ENCODE measurements at places on chromosomes 7 and 10. TPM values are rescaled to one million over a fixed set of nuclear protein-coding genes. Genes with fewer than 3 reads are reported as not detected.

The STEAP1B gene
- total RNA-seq = 0.77 TPM

DNA sequence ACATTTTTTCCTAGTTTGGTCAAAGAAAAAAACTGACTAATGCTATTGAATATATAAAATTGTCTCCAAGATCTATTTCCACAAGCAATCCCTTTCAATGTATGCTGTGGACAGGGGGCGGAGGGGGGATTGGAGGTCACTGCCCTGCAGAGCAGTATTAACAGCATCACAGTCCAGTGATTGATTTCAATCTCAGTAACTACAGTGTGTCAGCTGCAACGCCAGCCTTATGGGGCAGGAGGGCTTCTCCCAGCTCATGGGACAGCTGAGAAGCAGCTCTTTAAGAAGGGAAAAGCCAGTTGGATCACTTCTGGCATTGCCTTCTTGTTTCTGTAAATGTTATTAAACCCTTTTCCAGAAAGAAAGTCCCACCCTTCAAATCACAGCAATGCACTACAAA, 65.0 kb downstream of the RAPGEF5 start:
- no peak for DNase-seq

GRCh38 chr7:21064698-21065648, 278.3 kb upstream of the SP8 start:
- DNase-seq = no peak

The SFRP4 gene
- total RNA-seq = 0.29 TPM

DNA sequence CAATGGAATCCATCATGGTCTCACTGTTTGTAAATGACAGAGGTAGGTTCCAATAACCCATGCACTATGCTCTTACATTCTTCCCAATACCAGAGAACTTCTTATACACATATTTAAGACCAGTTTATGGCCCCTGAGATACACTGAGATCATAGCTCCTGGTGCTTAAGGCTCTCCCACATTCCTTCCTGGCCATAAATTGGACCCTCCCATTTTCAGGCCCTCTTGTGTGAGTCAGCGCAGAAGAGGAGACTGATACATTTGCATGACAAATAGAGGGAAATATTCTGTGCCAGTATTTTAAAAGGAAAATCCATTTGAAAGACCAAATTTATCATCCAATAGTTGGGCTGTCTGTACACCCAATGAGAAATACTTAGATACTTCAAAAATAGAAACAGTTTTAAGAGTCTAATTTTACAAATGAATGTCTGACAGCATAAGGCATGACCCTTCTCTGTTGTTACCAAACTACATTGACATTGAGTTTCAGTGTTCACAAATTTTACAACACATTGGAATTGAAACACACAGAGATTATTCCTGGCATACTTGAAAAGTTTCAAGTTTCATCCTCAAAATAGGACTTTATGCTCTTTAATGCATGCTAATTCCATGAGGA, 35.3 kb downstream of the SLC16A9 start:
- no peak for DNase-seq

- no peak for DNase-seq
Measured at GRCh38 chr7:7237201-7237977, 55.0 kb downstream of the C1GALT1 start.

DNA sequence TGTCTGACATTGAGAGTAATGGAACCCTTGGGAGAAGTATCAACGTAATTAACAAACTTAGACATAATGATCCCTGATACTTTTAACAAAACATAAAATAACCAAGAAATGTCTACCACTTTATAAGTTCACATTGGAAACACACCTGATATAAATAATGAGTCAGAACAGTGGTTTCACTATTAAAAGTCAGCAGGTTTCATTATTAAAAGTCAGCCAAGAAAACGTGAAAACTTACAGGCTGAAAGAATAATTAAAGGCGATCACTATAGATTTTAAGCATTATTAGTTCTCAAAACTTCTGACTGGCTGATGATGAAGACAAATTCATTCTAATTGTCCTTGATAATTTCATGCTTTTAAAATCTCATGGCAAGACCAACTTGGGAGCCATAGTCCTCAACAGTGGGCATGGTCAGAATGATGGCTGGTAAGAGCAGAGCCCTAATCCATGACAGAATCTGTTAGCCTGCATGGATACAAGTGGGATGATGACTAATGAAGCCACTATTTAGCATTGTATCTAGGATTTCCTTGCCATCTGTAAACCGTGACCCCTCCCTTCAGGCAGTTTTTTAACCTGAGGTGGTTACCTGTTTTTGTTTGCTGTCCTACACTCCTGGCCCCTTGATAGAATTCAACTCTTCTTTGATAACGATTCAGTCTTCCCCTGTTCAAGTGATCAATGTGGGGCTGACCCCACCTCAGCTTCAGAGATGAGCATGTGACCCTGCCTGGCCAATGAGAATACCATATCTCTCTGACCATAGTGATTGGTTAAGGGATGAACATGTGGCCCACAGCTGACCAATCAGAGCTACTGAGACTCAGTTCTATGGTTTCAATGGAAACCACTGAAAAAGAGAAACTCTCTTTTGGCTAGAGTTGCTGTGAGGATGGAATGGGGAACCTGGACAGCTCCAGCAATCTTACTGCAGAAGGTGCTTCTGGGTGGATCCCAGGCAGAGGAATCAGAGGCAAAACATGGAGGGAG, 151.0 kb downstream of the PLPP4 start:
- DNase-seq = no peak

The IDI1 gene
- total RNA-seq = 37.7 TPM

The TMEM270 gene
- total RNA-seq = not detected

DNA sequence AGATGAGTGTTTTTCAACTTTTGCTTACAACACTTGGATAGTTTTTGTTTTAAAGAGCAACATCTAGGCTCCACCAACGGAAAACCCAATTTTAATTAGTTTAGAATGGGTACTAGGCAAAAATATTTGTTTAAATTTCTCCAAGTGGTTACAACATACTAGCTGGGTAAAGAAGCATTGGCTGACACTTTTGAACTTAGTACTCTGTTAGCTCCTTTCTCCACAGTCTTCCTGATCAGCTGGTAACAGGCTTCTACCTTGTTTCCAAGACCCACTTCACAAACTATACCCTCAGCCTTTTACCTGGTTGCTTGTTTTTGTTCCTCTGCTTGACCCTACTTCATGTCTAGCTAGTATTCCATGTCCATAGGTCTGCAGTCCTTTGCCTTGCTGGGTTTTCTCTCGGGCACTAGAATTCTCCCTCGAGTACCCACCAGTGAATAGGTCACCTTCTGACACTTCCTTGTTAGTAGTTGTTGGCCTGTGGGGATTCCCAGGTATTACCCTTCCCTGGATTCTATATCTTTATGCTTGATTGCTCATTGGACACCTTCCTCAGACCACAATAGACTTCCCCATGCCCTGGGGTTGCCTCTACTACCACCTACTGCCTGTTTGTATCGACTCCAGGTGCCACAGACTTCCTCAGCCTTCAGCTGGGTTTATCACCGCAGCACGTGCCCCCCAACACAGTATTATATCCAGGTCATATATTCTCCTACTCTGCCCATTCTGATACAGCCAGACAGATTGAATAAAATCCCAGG, 42.0 kb downstream of the PRPS1L1 start:
- no peak for DNase-seq

GRCh38 chr7:7557252-7557651, 9.4 kb upstream of the MIOS start:
- no peak for DNase-seq

GRCh38 chr10:64316416-64316815, 795.2 kb downstream of the REEP3 start:
- DNase-seq = no peak

The OR6V1 gene
- not detected for total RNA-seq

DNA sequence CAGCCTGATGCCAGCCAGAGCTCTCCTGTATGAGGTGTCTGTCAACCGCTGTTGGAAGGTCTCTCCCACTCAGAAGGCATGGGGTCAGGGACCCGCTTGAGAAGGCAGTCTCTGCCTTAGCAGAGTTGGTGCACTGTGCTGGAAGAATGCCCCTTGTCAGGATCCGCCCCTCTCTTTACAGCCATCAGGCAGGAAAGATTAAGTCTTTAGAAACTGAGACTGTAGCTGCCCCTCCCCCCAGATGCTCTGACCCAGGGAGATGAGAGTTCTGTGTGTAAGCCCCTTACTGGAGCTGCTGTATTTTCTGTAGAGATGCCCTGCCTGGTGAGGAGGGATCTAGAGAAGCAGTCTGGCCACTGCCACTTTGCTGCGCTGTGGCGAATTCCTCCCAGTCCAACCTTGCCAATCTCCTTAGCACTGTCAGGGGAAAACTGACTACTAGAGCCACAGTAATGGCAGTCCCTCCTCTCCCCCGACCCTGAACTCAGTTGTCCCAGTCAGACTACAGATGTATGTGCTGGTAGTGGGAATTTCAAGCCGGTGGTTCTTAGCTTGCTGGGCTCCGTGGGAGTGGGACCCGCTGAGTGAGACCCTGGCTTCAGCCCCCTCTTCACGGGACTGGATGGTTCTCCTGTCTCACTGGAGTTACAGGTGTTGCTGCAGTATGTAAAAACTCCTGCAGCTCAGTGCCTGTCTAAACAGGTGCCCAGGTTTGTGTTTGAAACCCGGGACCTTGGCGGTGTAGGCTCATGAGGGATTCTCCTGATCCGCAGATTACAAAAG, 285.5 kb upstream of the ZWINT start:
- no peak for DNase-seq

The PURB gene
- total RNA-seq = 18.5 TPM

DNA sequence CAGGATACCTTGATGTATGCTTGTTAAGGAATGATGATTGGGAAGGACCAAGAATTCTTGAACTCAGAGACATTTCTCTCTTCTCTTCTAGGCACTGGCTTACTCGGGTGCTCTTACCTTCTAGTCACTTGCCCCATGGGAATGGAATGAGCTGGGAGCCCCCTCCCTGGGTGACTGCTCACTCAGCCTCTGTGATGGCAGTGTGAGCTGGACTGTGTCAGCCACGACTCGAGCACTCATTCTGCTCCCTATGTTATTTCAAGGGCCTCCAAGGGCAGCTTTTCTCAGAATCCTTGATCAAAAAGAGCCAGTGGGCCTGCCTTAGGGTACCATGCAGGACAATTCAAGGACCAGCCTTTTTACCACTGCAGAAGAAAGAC, 10.7 kb downstream of the ZDHHC16 start:
- no peak for DNase-seq

- DNase-seq = peak; percentile 31
Measured at GRCh38 chr7:1114088-1114487, 26.2 kb downstream of the GPER1 start.

The GLI3 gene
- total RNA-seq = 56.3 TPM

DNA sequence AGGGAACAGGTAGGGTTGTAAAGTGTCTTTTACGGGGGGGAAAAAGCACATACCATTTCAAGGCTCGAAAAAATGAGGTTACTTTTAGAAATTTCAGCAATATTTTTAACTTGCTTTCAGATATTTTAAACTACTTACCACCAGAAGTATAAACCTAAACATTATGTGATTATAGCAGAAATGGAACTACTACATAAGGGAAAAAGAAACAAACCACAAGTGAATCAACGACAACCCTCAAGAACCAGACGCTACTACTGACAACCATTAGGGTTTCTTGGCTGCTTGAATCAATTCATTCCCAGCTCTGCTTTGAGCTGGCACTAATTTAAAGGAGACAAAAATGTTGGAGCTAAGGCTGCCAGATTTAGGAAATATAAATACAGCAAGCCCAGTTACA, 80.1 kb downstream of the ZFAND4 start:
- no peak for DNase-seq

DNA sequence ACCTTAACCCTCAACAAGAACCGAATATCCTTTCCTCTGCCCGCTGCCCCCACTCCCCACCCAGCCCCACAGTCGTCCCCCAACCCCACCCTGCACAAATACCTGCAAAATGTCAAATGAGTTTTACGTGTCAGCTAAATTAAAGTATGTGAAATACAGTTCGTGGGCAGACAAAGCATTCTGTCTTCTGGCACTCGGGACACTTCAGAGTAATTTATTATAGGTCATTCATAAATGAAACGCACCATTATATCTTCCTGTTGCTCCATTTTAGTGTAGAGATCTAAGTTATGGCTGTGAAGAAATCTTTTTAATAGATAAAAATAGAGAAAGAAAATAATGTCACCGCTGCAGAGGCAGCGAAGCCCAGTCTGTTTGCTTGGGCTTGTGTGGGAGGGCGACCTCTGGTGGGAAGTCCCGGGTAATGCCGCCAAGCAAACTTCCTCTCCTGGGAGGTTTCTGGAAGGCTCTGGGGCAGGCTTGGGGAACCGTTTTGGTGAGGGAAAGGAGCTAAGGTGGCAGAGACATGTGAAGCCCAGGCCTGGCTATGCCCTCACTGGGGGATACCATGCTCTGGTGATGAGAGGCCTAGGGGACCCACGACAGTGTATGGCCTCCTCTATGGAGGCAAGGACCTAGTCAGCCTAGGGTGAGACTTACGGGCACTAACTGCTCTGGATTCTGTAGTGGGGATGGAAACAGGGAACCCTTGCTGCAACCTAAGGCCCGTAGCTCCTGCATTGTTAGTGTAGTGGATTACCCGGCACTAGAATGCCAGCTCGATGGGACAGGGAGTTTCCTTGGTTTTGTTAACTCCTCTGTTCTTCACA, 604.9 kb downstream of the LRMDA start:
- peak; percentile 63 for DNase-seq

GRCh38 chr10:88987243-88987725, 3.3 kb upstream of the FAS start:
- DNase-seq = no peak

The SYT15 gene
- 2.3 TPM for total RNA-seq

DNA sequence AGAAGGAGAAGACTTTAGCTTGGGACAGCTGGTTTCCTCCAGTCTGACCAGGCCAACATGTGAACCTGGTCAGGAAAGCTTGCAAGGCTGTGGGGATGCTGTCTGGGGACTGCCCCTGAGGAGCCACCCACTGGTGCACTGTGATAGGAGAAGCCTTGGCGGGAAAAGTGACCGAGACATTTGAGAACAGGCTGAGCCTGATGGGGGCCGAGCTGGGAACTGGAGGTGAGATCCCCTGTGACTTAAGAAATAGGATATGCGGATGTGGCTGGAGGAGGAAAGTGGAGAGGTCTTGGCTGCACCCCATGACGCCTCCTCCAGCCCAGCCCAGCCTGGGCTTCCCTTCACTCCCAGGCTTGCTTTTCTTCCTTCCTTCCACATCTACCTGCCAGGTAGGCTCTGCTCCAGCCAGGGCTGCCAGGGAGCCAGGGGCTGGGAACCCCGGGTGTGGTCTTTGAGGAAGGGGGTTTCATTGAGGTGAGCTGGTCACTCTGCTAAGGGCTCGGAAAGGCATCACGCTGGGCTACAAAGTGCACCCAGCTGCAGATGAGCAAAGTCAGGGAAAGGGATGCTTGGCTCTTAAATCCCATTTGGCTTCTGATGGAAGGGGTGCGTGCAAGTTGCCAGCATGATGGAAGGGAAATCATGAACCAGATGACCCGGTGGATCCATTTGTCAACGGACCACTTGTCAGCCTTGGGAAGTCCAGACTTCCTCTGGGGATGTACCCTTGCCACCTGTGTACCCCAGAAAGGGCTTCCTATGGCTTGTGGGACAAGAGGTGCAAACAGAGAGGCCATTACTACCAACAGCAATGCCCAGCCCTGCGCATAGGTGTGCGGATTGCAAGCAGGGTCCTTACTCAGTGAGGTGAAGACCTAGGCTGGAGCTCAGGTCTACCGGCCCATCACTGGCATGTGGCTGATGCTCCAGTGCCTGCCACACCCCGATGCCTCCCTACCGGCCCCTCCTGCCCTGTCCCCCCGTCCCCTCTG, 66.3 kb downstream of the C10orf143 start:
- DNase-seq = no peak

Data from mucosa of descending colon (tissue), 3 donors.